ENCODE measurements at places on chromosomes 12 and 14.

DNA sequence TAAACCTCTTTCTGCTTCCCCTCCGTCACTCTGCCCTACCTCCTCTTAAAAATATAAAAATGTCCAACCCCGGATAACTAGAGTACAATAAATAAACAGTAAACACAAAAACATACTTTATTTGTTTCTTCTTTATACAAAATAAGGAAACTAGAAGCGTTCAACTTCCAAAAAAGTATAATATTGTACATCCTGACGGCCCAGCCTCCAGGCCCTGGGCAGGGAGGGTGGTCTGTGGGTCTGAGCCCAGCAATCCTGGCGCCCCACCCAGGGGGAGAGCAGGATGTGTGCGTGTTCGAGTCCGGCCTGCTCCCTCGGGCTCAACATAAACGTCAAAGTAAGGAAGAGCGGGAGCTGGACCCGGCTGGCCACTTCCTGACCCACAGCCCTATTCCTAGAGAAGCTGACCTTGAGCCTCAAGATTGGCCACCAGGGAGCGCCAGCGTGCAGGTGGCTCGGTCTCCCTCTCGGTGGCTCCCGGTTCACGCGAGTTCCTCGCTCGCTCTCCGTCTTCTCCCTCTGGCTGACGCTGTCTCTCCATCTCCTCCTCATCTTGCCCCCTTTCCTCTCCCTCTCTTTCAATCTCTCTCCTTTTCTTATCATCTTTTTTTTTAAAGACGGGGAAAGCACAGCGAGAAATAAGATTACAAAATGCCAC, 9.4 kb downstream of the LHX5 start:
- DNase-seq = peak; percentile 30

- DNase-seq = no peak
Measured at GRCh38 chr14:94768521-94769390, 1.2 kb downstream of the GSC start.

- DNase-seq = no peak
Measured at GRCh38 chr12:8907513-8907912, 6.8 kb upstream of the PHC1 start.

DNA sequence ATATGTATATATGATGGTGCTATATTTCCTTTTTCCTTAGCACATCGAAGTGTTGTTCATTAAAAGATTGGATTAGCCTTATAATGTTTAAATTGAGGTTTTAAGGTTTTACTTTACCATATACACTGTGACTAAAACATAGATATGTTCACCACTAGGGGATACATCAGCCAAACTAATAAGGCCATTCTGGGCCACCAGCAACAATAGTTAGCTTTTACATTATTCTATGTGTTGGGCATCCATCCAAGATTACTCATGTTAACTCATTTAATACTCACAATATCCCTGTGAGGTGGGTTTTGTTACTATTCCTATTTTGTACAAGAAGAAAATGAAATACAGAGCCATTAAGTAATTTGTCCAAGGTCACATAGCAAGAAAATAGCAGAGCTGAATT, 202.6 kb upstream of the AVPR1A start:
- no peak for DNase-seq

- no peak for DNase-seq
Measured at GRCh38 chr12:2412305-2412643, 359.5 kb downstream of the CACNA1C start.

- DNase-seq = no peak
Measured at GRCh38 chr12:48690990-48691389, 9.0 kb upstream of the KANSL2 start.

GRCh38 chr14:72876710-72877063, 17.2 kb downstream of the DPF3 start:
- no peak for DNase-seq
